ENCODE measurements at places on chromosomes 7 and 10.
A peak's percentile ranks its signal among the peaks of the same experiment; 100 is the strongest.

DNA sequence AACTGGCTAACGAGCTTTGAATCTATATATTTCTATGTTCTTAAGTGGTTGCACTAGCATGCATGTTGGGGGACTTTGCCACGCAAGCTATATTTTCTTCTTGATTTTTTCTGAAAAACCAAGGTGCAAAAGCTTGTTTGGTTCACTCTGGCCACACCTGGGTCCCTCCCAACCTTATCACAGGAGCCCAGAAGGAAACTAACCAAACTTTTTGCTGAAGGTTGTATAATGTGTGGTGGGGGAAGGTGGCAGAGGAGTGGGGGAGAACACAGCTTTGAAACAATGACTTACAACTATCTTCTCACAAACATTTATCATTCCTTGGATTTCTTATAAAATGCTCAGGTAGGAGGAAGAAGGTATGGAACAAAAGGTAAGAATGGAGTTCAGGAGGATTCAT, 75.3 kb downstream of the TMEM168 start:
- DNase-seq, result no peak

- DNase-seq, result no peak
Observed at GRCh38 chr7:40437498-40437897, 302.7 kb downstream of the SUGCT start.

- no peak for DNase-seq
Observed at GRCh38 chr10:132793871-132794849, 8.2 kb upstream of the NKX6-2 start.

DNA sequence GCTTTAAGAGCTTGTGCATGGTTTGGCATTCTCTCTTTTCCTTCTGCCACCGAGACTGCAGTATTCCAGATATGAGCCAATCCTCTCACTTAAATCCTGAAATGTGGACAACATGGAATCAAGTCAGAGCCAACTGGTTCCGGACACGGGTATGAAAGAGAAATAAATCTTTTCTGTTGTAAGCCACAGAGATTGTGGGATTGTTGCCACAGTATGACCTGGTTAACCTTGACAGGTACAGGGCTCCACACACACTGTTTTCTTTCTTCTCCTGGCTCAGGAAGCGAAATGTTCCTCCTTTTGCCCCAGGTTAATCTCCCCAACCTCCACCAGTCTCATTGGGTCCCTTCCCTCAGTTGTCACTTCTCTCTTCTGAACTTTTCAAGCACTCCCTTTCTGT, 6.5 kb upstream of the NAMPT start:
- DNase-seq, result no peak

DNA sequence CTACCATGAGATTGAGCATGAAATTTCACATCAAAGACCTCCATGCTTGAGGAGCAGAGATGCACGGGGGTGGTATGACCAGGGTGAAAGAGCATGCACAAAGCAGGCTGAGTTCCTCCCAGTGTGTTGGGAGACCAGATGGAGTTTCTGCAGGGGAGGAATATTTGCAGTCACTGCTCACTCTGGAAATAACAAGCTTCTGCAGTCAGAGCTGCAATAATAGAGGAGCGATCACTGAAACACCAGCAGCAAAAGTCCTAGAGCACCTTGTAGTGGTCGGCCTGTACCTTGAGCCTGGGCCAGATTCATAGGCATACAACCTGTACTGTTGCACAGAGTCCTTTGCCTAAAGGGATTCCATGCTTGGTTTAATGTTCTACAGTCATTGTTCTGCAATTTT, 184.5 kb upstream of the SP8 start:
- no peak for DNase-seq

GRCh38 chr7:16668049-16668858, 22.3 kb downstream of the BZW2 start:
- DNase-seq, result peak; percentile 92

GRCh38 chr7:2804227-2804763, 39.8 kb downstream of the GNA12 start:
- DNase-seq, result no peak

DNA sequence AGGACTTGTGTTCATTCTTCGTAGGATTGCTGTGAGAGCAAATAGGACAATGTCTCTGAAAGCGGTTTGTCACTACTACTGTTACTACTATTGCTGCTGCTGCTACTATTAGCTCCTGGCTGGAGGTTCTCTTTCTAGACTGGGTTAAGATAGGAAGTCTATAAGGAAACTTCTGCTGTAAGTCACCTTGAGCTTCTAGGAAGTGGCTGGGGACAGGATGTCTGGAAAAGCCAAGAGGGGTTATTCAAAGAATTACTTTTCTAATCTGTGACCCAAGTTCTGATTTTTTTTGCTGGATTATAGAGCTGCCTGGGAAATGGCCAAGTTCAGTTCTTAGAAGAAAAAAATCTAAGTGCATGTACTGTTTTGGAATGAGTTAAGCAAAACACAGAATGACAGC, 62.2 kb downstream of the NAMPT start:
- no peak for DNase-seq

DNA sequence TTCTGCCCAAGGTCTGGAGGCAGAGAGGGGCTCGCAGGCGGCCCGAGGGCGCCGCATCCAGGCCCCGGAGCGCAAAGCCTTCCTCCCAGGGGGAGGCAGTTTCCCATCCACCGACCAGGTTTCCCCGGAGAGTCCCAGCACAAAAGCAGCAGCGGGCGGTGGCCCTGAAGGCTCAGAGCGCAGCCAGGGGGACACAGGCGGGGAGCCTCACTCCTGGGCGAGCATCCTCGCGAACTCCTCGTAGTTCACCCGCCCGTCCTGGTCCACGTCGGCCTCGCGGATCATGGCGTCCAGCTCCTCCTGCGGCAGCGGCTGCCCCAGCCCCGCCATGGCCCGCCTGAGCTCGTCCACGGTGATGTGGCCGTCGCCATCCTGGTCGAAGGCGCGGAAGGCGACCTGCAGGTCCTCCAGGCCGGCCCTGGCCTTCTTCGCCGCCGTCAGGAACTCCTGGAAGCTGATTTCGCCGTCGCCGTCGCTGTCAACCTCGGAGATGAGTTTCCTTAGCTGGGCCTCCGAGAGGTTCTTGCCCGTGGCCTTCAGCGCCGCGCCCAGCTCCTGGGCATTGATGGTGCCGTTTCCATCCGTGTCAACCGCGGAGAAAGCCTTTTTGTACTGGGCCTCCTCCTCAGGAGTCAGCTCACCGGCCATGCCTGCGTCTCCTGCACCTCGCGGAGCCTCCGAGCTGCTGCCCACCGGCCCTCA, 428 bp downstream of the CALML5 start:
- DNase-seq, result no peak

GRCh38 chr10:49627644-49628247, 13.9 kb downstream of the CHAT start:
- DNase-seq, result no peak

DNA sequence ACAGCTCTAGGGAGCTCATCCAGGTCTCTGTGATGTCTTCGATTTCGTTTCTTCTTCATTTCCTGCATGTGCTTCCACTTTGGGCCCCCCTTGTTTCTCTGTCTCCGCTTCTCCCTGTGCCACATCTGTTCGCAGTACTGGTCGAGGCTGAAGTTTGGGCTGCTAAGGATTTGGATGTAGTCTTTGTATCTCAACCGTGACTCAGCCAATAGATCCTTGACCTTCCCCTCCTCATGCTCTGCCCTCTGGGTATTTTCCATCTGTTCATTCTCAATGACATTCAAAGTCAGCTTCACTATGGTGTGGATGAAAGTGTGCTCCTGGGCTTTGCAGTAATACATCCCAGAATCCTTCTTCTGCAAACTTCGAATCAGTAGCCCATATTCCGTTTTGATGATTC, 187.4 kb downstream of the SEMA3D start:
- no peak for DNase-seq

DNA sequence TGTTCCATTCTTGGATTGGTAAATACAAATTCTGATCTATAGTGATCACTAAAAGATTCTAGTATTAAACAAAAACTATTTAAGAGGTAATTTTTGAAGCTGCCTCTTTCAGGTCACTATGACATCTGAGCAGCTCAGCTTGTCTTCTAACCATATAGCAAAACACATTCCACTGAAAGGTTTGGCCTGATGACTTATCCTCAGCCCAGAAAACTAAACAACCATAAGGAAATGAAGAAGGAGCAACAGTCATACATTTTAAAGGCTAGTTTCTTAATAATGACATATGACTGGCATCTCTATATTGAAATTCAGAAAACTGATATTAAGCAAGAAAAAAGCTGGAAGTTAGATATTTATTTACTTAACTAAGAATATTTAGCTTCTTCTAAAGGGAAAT, 24.6 kb downstream of the NT5C2 start:
- DNase-seq, result no peak

DNA sequence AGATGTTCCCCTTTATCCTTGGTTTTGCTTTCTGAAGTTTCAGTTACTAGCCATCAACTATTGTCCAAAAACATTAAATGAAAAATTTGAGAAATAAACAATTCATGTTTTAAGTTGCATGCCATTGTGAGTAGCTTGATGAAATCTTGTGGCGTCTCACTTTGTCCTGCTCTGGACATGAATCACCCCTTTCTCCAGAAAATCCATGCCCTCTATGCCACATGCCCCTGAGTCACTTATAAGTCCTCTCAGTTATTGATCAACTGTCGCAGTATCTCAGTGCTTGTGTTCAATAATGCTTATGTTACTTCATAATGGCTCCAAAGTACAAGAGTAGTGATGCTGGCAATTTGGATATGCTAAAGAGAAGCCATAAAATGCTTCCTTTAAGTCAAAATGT, 208.0 kb upstream of the FERD3L start:
- no peak for DNase-seq

DNA sequence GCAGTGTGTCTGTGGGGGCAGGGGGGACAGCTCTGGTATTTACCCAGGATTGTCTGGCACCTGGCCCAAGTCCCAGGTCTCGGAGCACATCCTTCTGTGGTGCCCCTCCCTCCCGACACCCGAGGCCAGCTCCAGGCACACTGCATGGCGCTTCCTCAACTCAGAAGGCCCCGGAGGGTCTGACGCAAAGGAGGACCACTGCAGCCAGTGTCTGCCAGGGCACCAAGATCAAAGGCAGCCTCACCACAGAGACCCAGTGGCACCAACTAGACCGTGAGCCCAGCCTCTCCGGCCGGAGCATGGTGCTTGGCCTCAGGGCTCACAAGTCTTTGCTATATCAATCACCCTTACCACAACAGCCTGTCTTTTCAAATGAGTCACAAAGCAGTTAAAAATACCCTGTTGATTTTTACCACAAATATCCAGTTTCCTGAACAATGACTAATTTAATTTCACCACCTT, 99.3 kb upstream of the DDC start:
- DNase-seq, result no peak

GRCh38 chr10:79411546-79412495, 33.6 kb downstream of the ZCCHC24 start:
- DNase-seq, result no peak

- DNase-seq, result no peak
Observed at GRCh38 chr10:65017523-65017922, 1496.3 kb downstream of the REEP3 start.

DNA sequence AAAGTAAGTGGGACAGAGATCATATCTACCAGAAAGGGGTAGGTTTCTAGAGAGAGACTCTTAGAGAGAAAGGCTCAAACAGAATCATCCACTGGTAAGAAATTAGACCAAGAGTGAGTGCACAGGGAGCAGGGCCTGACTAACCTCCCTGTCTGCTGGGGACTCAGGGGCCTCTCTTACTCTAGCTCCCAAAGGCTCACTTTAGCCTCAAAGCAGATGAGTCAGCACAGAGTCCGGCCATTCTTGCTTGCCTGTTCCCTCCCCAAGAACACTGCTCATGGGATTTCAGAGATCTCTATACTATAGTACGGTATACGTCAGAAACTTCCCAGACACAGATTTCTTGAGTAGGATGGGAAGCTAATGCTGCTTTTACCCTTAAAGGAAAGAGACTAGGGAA, 32.7 kb downstream of the RBM28 start:
- no peak for DNase-seq

- no peak for DNase-seq
Observed at GRCh38 chr10:10498781-10499180, 518.9 kb upstream of the CELF2 start.

DNA sequence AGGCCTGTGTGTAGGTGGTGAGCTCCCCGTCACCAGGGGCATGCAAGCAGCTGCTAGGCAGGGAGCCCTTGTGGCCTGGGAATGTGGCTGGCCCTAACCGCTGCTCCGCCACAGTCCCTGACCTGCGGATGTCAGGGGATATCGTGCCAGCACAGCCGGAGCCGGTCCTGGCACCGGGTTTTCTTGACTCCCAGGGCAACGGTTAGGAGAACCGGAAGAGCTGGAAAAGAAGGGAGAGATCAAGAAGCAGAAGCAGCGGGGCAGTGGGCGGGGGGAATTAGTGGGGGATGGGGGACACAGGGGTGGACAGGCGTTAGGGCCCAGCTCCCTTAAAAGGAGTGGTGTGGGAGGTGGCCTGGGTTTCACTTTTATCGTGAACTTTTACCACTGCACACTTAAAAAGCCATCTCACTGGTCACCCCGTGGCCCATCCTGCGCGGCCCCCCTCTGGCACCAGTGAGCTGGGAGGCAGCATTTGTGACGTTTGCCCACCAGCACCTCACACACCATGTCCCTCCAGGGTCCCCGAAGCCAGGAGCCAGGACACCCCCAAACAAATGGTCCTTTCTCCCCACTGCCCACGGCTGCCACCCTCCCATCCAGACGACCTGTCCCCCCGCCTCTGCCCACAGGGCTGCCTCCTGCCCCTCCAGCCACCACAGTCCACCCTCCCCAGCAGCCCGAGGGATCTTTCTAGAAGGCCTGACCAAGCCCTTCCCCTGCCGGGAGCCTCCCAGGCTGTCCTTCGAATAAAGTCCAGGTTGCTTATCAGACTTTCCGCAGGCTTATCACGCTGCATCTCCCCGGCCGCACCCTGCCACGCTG, 1.8 kb upstream of the MICALL2 start:
- no peak for DNase-seq

DNA sequence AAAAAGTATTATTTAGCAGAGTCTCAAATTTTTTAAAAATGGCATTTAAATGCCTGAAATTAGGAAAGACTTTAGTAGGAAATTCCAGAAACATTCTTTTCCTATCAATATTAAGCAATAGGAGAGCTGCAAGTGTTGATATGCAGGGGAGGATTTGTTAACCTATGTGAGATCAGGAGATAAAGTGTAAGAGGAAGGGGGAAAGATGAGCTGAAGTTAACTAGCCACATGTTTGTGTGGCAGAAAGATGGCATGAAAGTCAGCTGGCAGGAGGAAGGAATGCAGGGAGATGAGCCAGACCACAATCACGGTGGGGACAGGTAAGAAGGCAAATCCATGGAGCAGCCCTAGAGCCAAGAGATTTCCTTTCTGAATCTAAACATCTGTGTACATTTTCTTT, 303.6 kb downstream of the MAGI2 start:
- DNase-seq, result no peak

- no peak for DNase-seq
Observed at GRCh38 chr7:81769891-81770727, at the start of gene HGF. TSS of gene HGF (minus strand) at chr7:81770047. CDS start at chr7:81769971, 76 bp downstream.

DNA sequence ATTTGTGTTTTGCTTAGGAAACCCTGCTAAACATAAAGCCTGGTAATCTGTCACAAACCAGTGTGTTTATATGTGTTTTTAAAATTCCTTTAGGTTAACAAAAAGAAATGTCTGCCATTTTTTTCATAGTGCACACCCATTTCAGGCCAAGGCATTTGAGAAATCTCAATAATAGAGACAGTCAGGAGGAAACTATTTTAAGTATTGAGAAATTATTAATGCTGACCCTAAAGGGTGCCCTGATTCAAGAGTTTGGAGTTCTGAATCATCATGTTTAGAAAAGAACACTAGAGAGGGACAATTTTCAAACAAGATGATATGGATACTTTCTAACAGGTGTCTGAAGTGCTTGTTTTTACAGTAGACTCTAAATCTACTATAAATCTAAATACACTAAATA, 28.7 kb downstream of the MALRD1 start:
- DNase-seq, result no peak

GRCh38 chr10:126478546-126478945, 90.3 kb upstream of the ADAM12 start:
- no peak for DNase-seq
